ENCODE measurements at places on chromosomes 6 and 20.

- no peak for DNase-seq
These were observed 83.2 kb upstream of the TBX18 start for GRCh38 chr6:84847390-84848160.

DNA sequence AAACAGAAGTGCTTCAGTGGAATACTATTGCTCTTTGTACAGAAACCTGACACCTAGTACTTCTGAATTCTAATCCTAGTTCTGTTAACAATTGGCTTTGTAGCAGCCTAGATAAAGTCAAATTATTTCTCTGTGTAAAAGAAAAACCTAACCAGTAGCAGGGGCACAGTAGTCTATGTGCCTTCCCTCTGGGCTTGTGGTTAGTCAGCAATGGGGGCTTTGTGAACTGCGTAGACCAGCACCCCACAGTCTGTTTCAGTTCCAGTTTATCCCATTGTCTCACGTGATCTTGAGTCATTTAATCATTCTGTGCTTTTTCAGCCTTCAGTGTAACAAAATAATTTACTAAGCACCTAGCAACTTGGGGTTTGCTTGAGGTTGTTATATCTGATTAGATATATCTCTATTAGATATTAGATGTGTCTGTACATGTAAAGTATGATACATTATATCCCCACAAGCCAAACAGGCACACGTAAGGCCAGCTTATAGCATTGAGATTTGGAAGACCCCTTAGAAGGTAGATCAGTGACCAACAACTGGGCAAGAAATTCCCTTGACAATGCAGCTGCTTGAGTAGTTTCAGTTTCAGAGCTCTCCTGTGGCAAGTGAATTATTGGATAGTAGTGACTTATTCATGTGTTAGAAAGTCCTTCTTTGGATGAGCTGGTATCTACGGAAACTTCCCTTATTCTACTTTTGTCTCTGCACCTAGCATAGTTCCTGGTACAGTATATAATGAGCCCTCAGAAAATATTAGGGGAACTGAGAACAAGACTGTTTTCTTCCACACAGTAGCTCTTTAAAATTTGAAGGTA is 27.9 kb upstream of the CCR6 start:
- DNase-seq, result peak; percentile 67

- DNase-seq, result no peak
These were observed 286.0 kb downstream of the ADGB start for GRCh38 chr6:146884728-146885127.

DNA sequence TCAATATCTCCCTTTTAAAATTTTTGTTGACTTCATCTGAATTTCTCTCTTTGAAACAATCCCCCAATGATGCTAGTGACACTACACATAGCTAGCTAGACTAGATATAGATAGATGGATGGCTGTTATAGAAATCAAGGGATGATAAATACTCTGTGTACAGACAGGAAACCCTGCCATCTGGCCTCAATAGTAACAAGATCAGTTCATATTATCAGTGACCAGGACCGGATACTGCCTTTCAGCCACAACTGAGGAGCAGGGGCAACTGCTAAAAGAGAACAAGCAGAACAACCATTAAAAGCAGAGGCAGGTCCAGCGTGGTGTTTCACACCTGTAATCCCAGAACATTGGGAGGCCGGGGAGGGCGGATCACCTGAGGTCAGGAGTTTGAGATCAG is 118.3 kb upstream of the FAM184A start:
- DNase-seq, result no peak

- DNase-seq, result peak; percentile 75
These were observed 28.4 kb downstream of the PAQR8 start for GRCh38 chr6:52390361-52390727.

- no peak for DNase-seq
These were observed 268.9 kb downstream of the CDH4 start for GRCh38 chr20:61520893-61521460.

Data from COLO829 (cell line).